PC-9 (cell line): ENCODE measurements at places on chromosomes 4 and X. TPM values are rescaled to one million over a fixed set of nuclear protein-coding genes. Genes with fewer than 3 reads are reported as not detected.

PAGE4 gene
- total RNA-seq, result not detected in 2 replicates

GRCh38 chr4:76984127-76984526, 34.6 kb downstream of the SEPTIN11 start:
- H3K4me1 ChIP-seq, result peaks cover 15% of the 10 kb centered on the region
- H3K4me3 ChIP-seq, result no peak overlapping the region
- no peak for DNase-seq

DNA sequence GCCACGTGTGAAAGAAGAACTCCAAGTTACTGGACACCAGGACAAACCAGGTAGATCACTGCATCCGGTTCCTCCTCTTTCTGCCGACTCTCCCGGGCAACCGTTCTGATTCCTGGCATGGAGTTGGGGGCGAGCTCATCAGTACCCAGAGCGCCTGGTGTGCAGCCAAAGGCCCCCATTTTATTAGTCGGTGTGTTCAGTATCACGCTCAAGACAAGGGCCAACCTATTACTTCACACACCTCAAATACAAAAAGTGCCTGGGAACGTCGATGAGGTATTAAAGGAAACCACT, 2.8 kb upstream of the CTBP1 start:
- H3K36me3 ChIP-seq, result peaks cover 10% of the 10 kb centered on the region; the same call in 1 of the 2 replicates
- no peak overlapping the region for H3K4me3 ChIP-seq
- H3K27me3 ChIP-seq, result no peaks in the 10 kb centered on the region
- H3K27ac ChIP-seq, result no peak overlapping the region
- DNase-seq, result no peak

- H3K36me3 ChIP-seq, result no peaks in the 10 kb centered on the region
- H3K4me3 ChIP-seq, result no peak overlapping the region
- no peaks in the 10 kb centered on the region for H3K27me3 ChIP-seq
These were observed 125.2 kb downstream of the NEXMIF start for GRCh38 chrX:74800062-74800461.

GRCh38 chr4:94412658-94413038, 39.1 kb upstream of the PDLIM5 start:
- peak; percentile 15 for DNase-seq
- no peaks in the 10 kb centered on the region for H3K27me3 ChIP-seq
- H3K27ac ChIP-seq, result peak overlapping the region; percentile 57
- no peaks in the 10 kb centered on the region for H3K36me3 ChIP-seq
- H3K4me3 ChIP-seq, result peak overlapping the region; percentile 7; the same call in 1 of the 2 replicates

GRCh38 chr4:37889849-37890800, 759 bp upstream of the TBC1D1 start:
- H3K36me3 ChIP-seq, result 0 out of 2 replicates have a peak, but pooled peaks cover 3% of the 10 kb centered on the region
- peak overlapping the region; percentile 64 for H3K4me3 ChIP-seq
- no peaks in the 10 kb centered on the region; the same call in 1 of the 2 replicates for H3K4me1 ChIP-seq
- no peak overlapping the region for H3K27ac ChIP-seq

GRCh38 chrX:39450234-39450977, 647.4 kb downstream of the BCOR start:
- no peaks in the 10 kb centered on the region for H3K4me1 ChIP-seq
- no peaks in the 10 kb centered on the region for H3K27me3 ChIP-seq
- H3K36me3 ChIP-seq, result no peaks in the 10 kb centered on the region
- no peak overlapping the region for H3K27ac ChIP-seq

DNA sequence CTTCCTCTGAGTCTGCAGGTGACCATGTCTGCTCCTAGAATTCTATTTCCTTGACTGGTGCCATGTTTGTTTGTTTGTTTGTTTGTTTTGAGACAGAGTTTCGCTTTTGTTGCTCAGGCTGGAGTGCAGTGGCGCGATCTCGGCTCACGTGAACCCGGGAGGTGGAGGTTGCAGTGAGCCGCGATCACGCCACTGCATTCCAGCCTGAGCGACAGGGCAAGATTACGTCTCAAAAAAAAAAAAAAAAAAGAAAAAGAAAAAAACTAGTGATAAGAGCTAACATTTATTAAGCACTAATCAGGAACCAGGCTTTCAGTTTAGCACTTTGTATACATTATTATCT, 7.2 kb downstream of the SAT1 start:
- H3K4me3 ChIP-seq, result no peak overlapping the region
- DNase-seq, result no peak
- peaks cover 23% of the 10 kb centered on the region for H3K4me1 ChIP-seq
- H3K27me3 ChIP-seq, result no peaks in the 10 kb centered on the region
- peaks cover 8% of the 10 kb centered on the region for H3K36me3 ChIP-seq
